ENCODE measurements at places on chromosomes 2 and 18. TPM values are rescaled to one million over a fixed set of nuclear protein-coding genes. Genes with fewer than 3 reads are reported as not detected.

- H3K4me3 ChIP-seq, result no peak overlapping the region
- no peaks in the 10 kb centered on the region for H3K4me1 ChIP-seq
- no peak overlapping the region for H3K27ac ChIP-seq
- no peaks in the 10 kb centered on the region for H3K27me3 ChIP-seq
- no peak for DNase-seq
Measured at GRCh38 chr2:50624506-50624905, 407.4 kb downstream of the NRXN1 start.

The CSRNP3 gene
- total RNA-seq, result not detected

- H3K4me1 ChIP-seq, result no peaks in the 10 kb centered on the region
- no peak overlapping the region for H3K27ac ChIP-seq
- no peak for DNase-seq
- H3K4me3 ChIP-seq, result no peak overlapping the region
- H3K27me3 ChIP-seq, result 0 out of 2 replicates have a peak, but pooled peaks cover 4% of the 10 kb centered on the region
Measured at GRCh38 chr2:98761267-98761781, 30.4 kb upstream of the MGAT4A start.

DNA sequence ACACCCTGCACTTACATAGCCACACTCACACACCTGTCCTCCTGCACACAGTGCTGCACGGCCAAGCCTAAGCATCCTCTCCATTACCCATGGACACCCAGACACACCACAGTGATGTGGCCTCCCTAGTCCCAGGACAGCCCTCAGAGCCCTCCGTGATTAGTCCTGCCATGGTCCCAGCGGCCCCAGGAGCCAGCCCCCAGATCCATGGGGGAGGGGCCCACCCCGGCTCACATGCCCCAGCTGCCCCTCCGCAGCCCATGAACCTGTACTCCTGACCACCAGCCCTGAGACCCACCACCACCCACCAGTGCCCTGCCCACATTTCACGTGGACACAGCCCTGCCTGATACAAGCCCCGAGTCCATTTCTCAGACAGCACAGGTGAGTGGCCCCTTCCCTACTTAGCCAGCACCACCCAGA is 8.1 kb upstream of the DUSP2 start:
- H3K27me3 ChIP-seq, result 0 out of 2 replicates have a peak, but pooled peaks cover 2% of the 10 kb centered on the region
- no peaks in the 10 kb centered on the region for H3K36me3 ChIP-seq
- peaks cover 10% of the 10 kb centered on the region for H3K4me1 ChIP-seq
- H3K27ac ChIP-seq, result no peak overlapping the region
- no peak overlapping the region for H3K4me3 ChIP-seq
- no peak for DNase-seq

DNA sequence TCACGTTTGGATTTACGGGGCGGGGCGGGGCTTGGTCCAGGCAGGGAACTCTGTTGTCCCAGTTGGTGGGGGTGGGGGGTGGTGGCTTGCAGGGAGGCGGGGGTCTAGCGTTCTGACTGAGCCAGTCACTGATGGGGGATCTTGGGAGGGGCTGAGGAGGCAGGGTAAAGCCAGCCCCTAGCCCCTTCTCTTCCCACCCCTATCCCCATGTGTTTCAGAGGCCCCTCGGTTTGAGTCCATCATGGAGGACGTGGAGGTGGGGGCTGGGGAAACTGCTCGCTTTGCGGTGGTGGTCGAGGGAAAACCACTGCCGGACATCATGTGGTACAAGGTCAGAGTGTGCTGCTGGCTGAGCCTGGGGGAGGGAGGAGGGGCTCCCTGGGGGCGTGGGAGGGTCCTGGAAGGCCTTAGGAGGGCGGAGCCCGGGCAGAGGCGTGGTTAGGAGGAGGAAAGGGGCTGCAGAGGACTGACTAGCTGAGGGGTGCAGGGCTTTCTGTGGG is 22.0 kb upstream of the GMPPA start:
- H3K27me3 ChIP-seq, result no peaks in the 10 kb centered on the region
- no peaks in the 10 kb centered on the region for H3K4me1 ChIP-seq
- H3K36me3 ChIP-seq, result no peaks in the 10 kb centered on the region

The GCKR gene
- not detected for total RNA-seq

DNA sequence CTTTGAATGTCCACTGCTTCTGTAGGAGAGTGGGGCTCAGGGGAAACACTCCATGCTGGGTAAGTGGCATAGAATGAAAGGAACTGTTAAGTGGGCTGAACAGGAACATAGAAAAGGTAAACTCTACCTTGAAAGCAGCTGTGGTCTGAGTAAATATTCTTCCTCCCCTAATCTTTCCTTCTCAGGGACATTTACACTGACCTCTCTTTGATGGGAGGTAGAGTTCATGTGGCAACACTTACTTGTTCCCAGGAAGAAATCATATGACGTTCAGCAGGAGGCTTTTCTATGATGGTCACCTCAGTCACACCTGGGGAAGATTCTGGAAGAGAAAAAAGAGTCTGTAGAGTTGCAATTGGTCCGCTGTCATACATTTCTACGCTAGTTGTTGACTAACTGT is 10.2 kb downstream of the TPGS2 start:
- no peaks in the 10 kb centered on the region for H3K27me3 ChIP-seq
- H3K4me1 ChIP-seq, result no peaks in the 10 kb centered on the region
- H3K36me3 ChIP-seq, result peaks cover 88% of the 10 kb centered on the region
- H3K27ac ChIP-seq, result no peak overlapping the region
- DNase-seq, result no peak

The CPO gene
- not detected for total RNA-seq

The TMEM18 gene
- total RNA-seq, result 45.1 TPM

- no peak for DNase-seq
- H3K27me3 ChIP-seq, result peaks cover 12% of the 10 kb centered on the region
- no peaks in the 10 kb centered on the region for H3K36me3 ChIP-seq
- H3K27ac ChIP-seq, result no peak overlapping the region
- H3K4me3 ChIP-seq, result no peak overlapping the region
Measured at GRCh38 chr18:48393170-48393569, 16.0 kb downstream of the ZBTB7C start.

The NOSTRIN gene
- not detected for total RNA-seq

DNA sequence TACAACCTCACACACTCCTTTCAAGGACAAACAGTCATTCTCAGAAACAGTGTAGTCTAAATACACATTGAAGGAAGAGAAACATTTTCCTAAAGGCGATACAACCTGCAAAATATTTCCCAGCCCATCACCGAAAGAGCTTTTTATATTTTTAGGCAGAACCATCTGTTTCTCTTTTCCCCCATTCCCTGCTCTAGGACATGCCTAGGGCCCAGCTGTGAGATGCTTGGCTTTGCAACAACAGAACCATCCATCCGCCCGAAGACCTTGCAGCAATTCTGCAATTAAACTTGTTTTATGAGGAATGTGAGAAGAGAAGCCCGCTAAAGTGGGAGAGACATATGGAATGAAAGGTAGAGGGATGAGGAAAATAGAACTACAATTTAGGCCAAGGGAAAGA is 105.6 kb upstream of the RFX8 start:
- no peaks in the 10 kb centered on the region for H3K36me3 ChIP-seq
- no peak overlapping the region for H3K27ac ChIP-seq
- no peaks in the 10 kb centered on the region for H3K4me1 ChIP-seq
- H3K27me3 ChIP-seq, result peaks cover 3% of the 10 kb centered on the region
- H3K4me3 ChIP-seq, result no peak overlapping the region

Measured in SJSA1 (cell line).